ENCODE measurements at places on chromosomes 11 and 22.

GRCh38 chr11:110475671-110476070, 45.9 kb downstream of the FDX1 start:
- no peak for DNase-seq

GRCh38 chr11:64096835-64097234, 61.1 kb downstream of the FLRT1 start:
- no peak for DNase-seq

GRCh38 chr11:40683010-40683409, 776.4 kb downstream of the LRRC4C start:
- DNase-seq, result no peak

GRCh38 chr22:21896951-21897513, 29.6 kb upstream of the MAPK1 start:
- DNase-seq, result no peak

- DNase-seq, result peak; percentile 37
Measured at GRCh38 chr11:126332221-126332711, 23.2 kb upstream of the ST3GAL4 start.

DNA sequence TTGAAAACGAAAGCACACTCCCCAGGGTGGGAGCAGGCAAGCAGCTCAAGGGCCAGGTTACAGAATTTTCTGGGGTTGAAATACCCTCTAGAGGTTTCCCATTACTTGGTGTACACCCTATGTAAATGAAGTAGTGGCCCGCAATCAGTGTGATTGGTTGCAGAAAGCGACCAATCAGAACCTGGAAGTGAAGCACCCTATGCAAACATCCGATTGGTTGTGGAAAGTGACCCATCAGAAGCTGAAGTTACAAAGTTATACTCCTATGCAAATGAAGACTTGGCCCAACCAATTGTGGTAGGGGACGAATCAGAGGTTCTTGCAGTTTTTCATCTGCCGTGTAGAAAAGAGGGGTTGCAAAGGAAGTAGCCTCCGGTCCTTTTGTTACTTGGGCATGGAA, 19.2 kb downstream of the PRR5 start:
- DNase-seq, result no peak

DNA sequence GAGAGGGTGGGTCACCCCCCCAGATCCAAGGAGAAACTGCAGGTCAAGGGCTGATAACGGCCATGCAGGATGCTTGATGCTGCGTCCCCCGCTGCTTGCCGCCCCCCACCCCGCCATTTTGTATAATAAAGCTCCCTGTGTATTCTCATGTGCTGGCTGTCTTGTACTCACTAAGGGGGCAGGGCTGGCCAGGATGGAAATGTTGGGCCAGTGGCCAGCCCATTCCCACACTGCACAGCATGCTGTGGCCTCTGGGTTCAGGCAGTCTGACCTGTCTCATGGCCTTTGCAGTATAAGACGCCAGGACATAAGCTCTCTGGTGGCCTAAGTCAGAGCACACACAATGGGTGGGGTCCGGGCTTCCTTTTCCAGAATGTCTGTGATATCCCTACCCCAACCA, 421 bp upstream of the PRR33 start:
- DNase-seq, result no peak

GRCh38 chr22:27110665-27111451, 453.5 kb downstream of the MIAT start:
- no peak for DNase-seq

DNA sequence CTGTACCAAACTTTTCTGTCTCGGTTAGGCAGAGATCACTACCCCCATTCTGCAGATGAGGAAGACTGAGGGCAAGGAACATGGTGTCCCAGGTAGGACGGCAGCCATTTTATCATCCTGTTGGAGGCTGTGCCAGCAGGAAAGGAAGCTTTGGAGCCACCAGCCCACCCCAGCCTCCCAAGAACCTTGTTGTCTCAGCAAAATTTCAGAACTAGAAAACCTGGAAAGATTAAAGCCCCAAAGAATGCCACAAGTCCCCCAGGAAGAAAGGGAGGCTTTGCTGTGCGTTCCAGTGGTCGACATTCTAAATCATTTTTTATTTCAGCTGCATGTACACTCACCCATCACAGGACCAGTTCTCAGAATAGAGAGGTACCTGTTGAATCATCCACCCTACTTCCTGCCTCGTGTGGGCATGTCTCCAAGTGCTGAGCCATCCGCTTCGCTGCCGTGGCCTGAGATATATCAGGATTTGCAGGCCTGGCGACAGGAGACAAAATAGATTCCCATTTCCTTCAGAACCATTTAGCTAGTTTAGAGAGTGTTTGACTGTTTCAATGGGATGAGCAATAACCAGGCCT, 13.0 kb upstream of the EIF3D start:
- no peak for DNase-seq

GRCh38 chr11:112949781-112950575, 11.2 kb upstream of the NCAM1 start:
- no peak for DNase-seq

GRCh38 chr11:44110231-44110679, 14.8 kb downstream of the EXT2 start:
- DNase-seq, result peak; percentile 49

GRCh38 chr22:37631448-37632173, 7.9 kb upstream of the SH3BP1 start:
- DNase-seq, result no peak

- DNase-seq, result no peak
Measured at GRCh38 chr11:129620237-129621104, 195.2 kb upstream of the TMEM45B start.

- no peak for DNase-seq
Measured at GRCh38 chr22:31532060-31532459, 35.7 kb downstream of the SFI1 start.

DNA sequence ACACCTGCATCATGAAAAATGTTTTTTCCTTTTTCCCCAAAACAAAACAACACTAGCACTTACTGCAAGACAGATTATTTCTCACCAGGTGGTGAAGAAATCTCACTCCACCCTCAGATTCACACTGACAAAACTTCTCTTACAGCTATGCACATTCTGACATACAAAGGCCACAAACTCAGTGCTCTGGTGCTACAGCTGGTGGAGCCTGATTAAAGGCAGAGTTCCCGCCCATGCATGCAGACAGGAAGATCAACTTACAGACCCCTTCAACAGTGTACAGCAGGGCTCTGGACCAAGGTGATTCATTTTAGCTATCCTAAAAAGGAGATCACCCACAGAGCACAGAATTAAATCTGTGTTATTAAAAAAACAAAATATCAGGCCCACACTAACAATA, 112.6 kb downstream of the CADM1 start:
- DNase-seq, result no peak

- no peak for DNase-seq
Measured at GRCh38 chr11:118947091-118947490, 9.0 kb upstream of the UPK2 start.

DNA sequence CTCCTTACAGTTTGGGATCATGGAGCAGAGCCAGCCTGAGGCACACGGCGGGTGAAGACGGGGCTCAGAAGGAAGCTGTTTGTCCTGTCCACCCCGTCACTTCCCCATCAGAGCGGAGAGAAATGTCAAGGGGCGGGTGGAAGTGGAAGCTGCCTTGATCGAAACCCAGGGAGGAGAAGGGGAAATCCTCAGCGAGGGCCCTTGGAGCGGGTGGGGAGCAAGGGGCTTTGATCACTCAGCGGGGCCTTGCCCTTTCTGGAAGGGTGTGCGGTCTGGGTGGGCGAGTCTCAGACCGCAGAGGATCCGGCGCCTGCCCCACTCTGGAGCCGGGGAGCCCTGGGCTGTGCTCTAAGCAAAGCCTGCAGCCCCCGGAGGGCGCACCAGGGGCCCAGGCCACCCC, 320.4 kb downstream of the NTM start:
- no peak for DNase-seq

DNA sequence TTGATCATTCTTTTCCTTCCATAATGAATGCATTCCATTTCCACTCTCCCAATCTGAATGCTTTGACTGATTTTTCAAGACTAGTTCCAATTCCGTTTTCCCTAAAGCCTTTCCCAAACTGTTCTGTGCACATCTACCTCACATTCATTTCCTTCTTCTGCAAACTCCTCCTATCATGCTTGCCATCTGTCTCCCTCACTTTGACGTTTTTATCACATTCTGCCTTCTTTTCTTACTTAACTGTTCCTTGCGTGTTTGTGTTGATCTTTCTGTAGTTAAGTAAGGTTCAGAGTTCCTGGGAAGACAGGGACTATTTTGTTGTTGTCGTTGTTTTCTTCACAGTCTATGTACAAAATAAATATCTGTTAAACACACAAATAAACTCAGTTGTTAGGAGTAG, 179.0 kb downstream of the NXPE2 start:
- no peak for DNase-seq

DNA sequence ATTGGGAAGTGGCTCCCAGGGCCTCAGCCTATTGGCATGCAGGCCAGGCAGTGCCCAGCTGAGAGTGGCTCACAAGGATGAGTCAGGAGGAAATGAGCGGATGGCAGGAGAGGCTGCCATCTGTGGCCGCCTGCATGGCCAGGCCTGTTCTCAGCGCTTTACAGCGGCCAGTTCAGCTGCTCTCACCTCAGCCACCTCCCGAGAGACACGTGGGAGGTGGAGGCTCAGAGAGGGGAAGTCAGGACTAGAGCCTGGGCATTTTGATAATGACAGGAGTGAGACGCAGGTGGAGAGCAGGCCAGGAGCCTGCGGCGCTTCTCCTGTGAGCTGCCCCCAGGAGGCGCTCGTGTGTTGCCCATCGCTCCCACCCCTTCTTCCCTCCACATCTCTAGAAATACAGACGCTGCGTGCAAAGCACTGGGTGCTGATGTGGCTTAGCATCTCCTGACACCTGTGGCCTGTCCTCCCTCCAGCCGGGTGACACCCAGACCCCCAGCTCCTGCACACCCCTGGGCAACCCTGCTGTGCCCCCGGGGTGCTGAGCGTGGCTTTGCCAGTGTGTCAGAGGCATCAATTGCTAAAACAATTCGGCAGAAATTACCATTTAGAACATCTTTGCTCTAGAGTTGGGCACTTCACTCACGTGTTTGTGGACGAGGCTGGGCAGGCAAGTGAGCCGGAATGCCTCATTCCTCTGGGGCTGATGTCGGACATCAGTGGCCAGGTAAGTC, 21.4 kb upstream of the PANX2 start:
- peak; percentile 57 for DNase-seq

DNA sequence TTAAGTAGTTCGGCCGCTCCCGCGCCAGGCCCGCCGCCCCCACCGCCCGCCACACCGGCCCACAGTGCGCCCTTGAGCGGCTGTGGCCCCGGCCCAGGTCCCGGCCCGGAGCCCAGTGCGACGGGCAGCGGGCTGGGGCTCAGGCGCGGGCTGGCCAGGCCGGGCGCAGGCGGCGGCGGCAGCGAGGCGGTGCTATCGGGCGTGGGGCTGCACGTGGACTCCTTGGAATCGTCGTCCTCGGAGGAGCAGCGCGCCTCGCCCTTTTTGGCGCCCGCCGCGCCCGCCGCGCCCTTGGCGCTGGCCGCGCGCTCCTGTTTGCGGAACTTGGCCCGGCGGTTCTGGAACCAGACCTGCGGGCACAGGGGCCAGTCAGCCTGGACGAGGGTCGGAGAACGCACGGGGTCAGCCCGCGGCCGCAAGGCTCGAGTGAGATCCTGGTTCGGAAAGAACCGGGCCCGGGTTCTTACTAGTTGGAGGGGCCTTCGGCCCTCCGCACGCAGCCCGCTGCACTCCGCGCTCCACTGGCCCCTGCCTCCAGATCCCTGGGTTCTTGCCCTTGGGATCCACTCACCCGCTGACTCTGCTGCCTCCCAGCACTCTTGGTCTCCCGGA, 4.0 kb downstream of the PHOX2A start:
- DNase-seq, result peak; percentile 40

DNA sequence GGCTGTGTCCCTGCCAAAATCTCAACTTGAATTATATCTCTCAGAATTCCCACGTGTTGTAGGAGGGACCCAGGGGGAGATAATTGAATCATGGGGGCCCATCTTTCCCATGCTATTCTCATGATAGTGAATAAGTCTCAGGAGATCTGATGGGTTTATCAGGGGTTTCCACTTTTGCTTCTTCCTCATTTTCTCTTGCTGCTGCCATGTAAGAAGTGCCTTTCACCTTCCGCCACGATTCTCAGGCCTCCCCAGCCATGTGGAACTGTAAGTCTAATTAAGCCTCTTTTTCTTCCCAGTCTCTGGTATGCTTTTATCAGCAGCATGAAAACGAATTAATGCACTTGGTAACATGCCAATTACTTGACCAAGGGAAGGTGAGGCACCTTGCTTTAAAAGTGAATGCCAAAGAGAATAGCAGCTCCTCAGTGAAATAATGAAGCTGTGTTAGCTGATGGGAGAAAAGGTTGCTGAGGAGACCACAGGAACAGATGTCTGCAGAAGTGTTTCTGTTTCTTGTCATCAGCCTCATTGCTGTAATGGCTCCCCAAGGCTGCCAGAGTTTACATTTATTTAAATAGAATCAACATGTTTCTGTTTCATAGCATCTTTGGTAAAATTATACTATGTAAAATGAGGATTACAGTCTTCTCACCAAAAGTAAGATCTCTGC, 89.0 kb upstream of the CD44 start:
- no peak for DNase-seq

- DNase-seq, result no peak
Measured at GRCh38 chr11:35337914-35338305, 81.4 kb downstream of the SLC1A2 start.

DNA sequence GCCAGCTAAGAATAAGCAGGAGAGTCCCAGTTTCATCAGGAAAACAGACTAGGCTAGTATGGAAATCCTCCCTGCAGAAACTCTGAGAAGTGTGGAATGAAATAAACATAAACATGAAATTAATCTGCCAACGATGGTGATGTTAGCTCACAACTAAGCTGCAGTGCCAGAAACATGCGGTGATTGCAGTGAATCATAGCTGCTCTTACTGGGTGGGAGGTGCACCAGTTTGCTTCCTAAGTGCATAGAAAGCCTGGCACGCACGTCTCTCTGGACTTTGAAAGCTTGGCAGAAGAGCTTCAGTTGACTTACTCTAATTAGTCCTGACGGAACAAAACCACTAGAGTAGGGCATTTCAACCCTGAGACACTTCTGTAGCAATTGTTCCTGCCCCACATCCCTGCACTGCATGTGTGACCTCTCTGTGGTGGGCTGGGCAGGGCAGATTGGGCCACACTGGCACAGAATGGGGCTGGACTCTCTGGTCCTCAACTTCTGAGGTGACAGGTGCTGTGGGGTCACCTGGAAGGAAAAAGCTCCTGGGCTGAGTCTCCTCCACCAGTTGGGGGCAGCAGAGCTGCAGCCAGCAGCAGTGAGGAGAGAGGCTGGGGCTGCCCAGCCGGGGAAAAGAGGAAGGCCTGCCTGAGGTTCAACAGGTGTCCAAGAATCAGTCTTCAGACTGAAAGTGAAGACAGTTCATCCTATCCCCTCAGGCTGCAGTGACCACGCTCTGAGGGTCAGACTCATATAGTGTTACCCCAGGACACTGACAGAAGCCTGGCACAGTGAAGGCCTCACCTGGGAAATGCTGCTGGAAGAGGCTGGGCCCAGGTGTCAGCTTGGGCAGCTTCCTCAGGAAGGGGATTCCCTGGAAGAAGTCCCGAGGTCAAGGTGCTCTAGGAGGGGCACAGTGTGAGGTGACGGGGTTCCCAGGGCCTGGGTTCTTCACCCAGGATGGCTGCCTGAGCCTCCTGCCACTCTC, 40.5 kb downstream of the GGTLC2 start:
- DNase-seq, result no peak

DNA sequence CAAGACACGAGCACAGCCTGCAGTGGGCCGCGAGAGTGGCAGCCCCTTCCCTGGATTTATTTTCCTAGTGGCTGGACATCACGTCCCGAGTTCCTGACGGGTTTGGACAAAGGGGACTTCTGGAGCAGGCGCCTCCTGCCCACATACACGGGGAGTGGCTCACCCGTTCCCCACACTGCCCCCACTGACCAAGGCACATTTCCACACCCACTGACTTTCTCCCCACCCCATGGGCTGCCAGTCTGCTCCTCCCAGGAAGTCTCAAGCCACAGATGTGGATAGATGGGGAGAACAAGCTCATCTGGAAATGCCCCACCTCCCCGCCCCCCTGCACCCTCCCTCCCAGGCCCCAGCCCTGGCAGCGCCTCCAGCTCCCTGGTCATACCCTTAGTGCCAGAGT, 34.0 kb upstream of the FADD start:
- no peak for DNase-seq

All from hematopoietic multipotent progenitor cell treated with erythropoietin and hydrocortisone succinate and interleukin-3 and kit ligand, for 15 days (in vitro differentiated cells).